Uterus (tissue), 4 donors: ENCODE measurements at places on chromosomes 6 and 20. TPM values are rescaled to one million over a fixed set of nuclear protein-coding genes. Genes with fewer than 3 reads are reported as not detected.

DNA sequence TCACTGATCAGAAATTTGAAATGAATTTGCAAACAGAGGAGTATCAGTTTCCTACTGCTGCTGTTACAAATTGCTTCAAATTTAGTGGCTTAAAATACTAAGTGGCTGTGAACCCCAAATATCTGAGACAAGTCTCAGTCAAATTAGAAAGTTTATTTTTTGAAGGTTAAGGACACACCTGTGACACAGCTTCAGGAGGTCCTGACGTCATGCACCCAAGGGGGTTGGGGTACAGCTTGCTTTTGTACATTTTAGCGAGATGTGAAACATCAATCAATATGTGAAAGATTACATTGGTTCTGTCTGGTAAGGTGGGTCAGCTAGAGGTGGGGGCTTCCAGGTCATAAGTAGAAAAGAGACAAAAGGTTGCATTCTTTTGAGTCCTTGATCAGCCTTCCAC, 21.4 kb upstream of the ZFP64 start:
- no peak for DNase-seq

DNA sequence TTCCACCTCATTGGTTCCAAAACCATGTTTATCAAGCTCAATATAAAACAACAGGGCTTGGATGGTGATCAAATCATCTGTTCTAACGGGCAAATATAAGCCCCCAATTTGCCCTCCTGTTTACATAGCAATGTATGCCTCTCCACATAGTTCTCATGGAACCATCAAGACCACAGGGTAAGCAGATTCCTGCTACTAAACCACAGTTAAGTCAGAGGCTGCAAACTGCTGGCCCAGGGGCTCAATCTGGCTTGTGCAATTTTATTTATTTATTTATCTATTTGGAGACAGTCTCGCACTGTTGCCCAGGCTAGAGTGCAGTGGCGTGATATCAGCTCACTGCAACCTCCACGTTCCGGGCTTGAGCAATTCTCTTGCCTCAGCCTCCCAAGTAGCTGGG, 18.9 kb upstream of the MTHFD1L start:
- no peak for DNase-seq

GRCh38 chr6:146962329-146962728, 241.9 kb upstream of the STXBP5 start:
- DNase-seq, result no peak

DNA sequence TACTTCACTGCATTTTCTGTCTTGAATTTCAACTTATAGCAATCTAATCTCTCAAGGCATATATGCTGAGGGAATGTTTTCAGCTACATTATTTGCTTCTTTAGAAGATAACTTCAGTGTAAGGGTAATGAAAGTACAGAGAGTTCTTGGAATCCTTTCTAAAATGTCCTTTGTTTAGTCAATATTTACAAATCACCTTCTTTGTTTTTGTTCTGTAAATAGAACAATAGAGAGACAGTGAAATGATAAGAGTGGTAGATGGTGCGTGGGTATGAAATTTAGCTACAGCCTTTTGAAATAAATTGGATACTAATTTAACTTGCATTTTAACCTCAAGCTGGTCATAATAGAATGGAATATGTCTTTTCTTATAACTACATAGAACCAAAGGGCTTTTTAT, 171.1 kb upstream of the MARCKS start:
- DNase-seq, result no peak

DNA sequence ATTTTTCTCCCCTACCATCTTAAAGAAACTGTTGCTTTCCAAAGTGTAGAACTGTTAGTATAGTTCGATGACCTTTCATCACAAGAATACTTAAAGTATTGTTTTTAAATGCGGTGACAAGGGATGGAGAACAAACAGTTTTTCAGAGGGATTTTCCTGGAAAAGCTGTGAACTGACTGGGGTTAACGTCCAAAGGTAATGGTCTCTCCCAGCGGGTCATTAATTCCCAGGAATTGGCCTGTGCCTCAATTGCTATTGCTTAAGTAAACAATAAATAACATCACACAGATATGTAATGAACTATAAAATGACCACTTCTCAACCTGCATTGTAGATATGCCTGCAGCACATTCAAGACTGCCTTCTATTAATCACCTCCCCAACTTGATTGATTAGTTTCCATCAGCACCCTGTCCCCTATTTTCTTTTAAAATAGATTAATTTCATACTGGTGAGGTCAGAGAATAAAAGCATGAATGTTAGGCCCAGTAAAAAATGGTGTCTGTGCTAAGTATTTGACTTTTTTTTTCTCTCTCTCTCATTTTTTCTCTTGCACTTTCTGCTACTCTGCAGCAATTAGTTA, 268.2 kb downstream of the SAMD5 start:
- no peak for DNase-seq

DNA sequence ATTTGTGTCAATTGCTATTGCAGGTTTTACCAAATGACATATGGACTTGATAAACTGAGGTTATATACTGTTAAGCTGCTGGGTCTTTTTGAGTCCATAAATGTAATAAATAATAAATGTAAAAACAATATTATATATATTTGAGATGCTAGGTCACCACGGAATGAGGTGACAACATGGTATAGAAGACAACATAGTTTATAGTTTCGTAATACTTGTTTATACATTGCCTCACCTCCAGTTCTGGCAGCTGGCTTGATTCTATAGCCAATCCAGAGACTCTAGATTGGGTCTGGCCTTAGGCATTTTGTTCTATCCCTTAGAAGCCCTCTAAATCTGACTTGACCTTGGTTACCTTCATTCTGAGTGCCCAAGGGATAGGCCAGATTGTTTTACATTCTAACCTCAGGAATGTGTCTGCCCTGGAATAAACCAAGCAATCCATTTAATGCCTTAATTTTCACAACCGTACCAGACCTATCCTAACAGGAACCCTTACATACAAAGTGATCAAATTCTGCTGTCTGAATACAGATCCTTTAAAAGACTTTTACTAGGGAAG, 61.5 kb upstream of the STXBP5 start:
- DNase-seq, result no peak

- no peak for DNase-seq
Measured at GRCh38 chr6:89763550-89763949, 56.0 kb downstream of the MDN1 start.

- DNase-seq, result no peak
Measured at GRCh38 chr6:134177236-134177635, 124.8 kb upstream of the SLC2A12 start.

DNA sequence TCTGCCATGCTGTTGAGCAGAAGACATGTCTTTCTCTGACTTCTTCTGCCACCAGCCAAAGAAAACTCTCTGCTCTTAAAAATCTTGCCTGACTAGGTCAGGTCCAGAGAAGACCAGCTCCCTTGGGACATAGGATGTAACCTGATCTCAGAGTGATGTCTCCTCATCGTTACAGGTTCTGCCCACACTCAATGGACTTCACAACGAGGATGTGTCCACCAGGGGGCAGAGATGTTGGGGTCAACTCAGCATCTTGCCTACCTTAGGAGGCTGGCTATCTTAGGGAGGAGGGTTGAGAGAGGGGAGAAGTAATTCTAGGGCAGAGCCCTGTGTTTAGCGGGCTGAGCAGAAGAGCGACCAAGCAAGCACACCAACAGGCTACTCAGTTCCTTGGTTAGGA, 207.6 kb upstream of the CDH4 start:
- no peak for DNase-seq

DNA sequence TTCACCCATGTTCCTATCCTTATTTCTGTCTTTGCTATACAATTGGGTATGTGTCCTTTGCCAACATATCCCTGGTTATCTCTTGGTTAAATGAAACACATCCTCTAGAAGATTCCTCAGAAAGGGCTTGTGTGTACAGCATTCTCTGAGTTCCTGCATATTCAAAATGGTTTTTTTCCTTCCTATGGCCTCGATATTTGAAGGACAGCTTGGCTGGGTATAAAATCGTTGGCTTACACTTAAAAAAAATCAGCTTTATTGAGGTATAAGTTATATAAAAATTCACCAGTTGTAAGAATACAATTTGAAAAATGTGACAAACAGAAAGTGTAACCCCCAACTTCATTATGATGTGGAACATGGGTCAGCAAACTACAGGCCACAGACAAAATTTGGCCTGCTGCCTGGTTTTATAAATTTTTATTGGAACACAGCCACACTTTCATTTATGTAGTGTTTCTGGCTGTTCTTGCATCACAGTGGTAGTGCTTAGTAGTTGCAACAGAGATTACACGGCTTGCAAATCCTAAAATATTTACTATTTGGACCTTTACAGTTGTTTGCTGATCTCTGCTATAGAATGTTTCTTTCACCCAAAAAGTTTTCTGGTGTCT, 16.7 kb downstream of the PCMT1 start:
- DNase-seq, result no peak

DNA sequence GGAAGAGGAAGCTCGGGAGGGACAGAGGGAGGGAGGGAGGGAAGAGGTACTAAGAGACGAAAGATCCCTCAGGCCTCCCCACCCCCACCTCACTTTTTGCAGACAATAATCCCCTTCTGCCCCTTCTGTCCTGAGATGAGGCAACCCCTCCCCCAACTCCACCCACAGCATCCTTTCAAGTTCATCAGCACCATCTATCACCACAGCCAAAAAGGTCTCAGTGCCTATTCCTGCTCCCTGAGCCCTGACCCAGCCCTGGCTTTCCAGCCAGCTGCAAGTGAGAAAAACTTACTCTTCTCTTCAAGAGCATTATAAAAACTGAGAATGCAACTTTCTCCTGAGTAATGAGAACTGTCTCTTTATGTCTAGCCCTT, 133.2 kb upstream of the LRFN2 start:
- no peak for DNase-seq

DNA sequence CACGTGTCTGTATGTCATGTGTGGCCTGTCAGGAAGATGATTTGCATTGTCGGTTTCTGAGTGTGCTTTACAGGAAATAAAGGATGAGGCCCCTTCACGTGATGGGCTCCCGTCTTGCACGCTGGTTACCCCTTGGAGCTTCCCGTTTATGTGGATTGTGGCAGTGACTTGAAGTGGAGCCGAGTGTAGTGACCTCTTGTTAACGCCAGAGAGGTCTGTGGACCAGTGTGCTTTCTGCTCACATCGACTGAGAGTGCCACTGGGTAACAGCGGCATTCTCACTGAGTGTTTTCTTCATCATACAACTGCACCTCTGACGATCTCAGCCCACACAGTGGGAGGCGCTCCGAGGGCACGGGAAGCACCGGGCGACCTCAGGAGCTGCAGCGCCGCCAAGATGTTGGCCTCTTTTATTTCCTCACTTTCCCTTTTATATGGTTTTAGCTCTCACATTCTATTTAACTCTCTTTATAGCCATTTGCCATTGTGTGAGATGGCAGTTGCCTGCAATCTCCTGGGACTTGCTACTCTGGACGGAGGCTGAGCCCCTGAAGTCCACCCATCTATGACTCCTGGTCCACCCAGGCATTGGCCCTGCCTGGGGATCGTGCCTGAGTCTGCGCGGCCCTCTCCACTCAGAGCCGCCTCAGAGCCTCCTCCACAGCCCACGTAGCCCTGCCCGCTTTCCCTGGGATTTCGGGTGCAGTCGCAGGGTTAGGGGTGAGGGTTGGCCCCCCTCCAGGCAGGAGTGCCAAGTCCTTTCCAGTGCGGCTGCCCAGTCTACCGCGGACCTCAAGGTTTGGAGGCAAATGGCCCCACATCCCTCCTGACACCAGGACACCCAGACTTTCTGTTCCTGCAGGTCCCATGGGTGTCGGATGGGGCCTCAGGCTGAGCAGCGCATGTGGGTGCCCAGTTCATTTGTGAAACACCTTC, 238.9 kb downstream of the ERMARD start:
- DNase-seq, result no peak

DNA sequence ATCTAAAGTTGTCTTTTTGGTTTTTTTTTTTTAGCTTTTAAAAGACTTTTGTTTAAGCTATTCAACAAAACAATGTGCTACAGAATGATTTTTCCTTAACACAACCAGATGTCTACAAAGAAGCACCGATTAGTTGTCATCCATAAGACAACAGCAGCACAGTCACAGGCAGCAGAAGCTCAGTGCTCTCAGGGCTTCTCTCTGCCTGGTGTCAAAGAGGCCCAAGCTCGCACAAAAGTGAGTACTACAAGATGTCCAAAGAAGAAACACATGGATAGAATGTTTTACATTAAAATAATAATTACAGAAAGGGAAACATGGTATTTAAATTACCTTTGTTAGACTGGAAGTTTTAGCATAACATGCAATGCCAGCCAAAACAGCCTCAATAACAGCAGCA, 81.6 kb downstream of the DNAAF9 start:
- no peak for DNase-seq

- DNase-seq, result no peak
Measured at GRCh38 chr6:118350881-118351430, 197.1 kb upstream of the PLN start.

DNA sequence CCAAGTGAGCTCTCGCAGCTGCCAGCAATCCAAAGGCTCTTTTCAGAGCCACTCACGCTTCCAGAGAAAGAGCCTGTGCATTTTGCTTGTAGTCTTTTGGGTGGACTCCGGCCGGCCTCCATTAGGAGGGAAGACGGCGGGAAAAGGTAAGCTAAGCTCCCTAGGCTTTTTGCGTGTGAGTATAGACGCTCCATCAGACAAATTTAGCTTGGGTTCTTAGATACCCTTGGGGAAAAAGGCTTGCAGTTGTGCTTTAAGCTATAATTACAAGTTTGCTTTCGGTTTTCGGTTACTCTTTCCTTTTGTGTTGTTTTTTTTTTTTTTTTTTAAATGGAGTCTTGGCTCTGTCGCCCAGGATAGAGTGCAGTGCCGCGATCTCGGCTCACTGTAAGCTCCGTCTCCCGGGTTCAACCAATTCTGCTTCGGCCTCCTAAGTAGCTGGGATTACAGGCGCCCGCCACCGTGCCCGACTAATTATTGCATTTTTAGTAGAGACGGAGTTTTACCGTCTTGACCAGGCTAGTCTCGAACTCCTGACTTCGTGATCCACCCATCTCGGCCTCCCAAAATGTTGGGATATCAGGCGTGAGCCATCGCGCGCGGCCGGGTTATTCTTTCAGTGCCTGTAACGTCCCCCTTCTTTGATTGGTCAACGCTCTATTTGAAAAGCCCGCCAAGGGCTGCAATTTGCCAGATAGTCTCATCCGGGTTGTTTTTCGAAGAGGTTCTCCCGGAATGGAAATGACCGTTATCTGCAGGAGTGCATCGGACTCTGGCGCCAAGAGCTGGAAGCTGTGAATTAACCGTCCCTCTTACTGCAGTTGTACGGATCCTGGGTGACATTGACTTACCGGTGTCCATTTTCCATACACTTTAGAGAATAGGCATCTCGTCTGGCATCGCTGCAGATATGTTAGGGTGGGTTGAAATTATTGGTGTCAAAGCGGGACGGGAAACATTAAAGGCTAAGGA, 18.1 kb downstream of the OR2B2 start:
- peak; percentile 91 for DNase-seq

- no peak for DNase-seq
Measured at GRCh38 chr20:53856300-53857295, 213.8 kb downstream of the BCAS1 start.

DNA sequence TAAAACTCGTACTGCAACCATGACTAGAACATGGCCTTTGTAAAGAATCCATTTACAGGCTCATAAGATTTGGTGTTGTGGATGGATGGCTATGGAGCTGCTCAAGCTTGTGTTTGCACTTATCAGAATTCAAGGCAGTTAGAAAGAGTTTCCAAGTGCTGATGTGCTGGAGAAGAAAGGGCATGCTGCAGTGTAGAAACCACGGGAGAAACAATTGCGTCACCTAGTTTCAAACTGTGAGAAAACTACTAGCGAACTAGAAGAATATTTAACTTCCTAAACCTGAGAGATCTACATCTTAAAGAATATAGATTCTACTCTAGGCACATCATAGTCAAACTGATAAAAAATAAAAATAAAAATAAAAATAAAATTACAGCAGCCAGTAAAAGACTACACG, 116.2 kb downstream of the SGK1 start:
- no peak for DNase-seq

PHF20 gene
- total RNA-seq, result 61.0 TPM

OXT gene
- total RNA-seq, result not detected

SNPH gene
- 14.0 TPM for total RNA-seq

NFKBIE gene
- total RNA-seq, result 5.9 TPM

FAM209B gene
- total RNA-seq, result 0.79 TPM

TREML1 gene
- total RNA-seq, result not detected

RALGAPB gene
- 57.0 TPM for total RNA-seq
